ENCODE measurements at places on chromosomes 7 and 10.

DNA sequence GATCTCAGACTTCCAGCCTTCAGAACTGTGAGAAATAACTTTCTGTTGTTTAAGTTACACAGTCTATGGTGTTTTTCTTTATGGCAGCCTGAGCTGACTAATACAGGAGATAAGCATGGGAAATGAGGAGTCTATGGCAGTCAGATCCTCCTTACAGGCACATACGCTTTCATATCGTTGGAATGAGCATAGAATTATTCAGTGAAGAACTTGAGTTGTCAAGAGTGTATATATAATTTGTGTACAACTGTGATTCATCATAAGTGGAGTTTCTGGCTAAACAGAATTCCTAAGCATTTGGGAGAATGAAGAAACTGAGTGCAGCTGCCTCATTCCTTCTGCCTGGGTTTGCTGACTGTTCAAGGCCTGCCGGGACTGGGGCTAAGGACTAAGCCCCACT, 516.7 kb downstream of the ADRA2A start:
- no peak overlapping the region for H3K27ac ChIP-seq
- no peaks in the 10 kb centered on the region for H3K27me3 ChIP-seq
- no peaks in the 10 kb centered on the region for H3K36me3 ChIP-seq
- no peak overlapping the region for H3K4me3 ChIP-seq
- H3K4me1 ChIP-seq = no peaks in the 10 kb centered on the region

- H3K4me3 ChIP-seq = no peak overlapping the region
- no peaks in the 10 kb centered on the region for H3K4me1 ChIP-seq
- no peaks in the 10 kb centered on the region for H3K27me3 ChIP-seq
These were observed 141.9 kb downstream of the MPP7 start for GRCh38 chr10:28160866-28161405.

DNA sequence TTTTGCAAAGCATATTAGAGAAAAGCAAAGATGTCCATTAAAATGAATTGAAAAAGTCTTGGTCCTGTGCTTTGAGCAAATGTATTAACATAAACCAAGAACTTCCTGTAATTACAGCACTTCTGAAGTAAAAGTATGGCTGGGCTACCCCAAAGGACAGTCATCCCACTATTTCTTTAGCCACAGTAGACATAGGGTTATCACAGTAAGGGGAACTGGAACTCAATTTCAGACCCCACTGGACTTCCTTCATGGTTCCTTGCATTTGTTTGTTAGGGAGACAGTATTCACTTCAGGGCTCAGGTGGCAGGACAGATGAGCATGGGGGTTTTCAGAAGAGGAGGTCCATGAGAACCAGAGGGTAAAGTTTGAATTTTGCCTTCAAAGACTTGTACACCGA, 203.1 kb upstream of the PDE1C start:
- no peak overlapping the region for H3K27ac ChIP-seq
- no peaks in the 10 kb centered on the region for H3K27me3 ChIP-seq
- no peaks in the 10 kb centered on the region for H3K36me3 ChIP-seq
- H3K4me1 ChIP-seq = no peaks in the 10 kb centered on the region

DNA sequence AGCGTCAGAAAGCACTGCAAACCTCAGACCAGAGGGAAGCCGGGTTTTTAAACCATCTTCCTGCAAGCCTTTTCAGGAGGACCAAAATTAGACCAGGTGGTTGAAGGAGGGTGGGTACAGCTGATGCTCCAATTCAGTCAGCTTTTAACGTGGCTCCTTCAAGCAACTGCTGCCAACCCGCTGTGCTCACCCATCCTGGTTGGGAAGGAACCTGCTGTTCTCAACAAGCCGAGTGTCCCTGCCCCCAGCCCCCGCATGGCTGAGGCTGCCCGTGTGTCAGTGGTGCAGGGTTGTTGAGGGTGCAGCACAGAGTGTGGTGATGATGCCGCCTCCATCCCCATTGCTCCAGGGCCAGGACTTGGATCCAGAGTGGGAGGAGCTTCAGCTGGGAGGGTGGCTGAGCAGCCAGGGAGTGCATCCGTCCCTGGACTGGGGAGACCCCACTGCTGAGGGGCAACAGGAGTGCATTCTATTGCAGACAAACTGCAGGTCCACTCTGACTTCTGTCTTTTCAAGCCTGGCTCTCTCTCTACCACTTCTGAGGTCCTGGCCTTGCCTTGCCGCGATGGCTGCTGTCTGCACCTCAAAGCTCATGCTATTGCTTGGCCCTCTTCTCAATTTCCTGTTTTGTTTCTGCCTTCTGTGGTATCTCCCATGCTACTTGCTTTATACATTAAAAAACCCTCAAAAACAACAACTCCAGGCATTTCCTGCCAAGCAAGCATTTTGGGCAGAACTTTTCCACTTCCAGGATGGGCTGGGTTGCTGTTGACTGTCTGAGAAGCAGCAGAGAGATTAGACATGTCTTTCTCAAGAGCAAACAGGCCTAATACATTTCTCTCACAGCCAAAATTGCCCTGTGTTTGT, 134.7 kb downstream of the DNAJB6 start:
- H3K4me3 ChIP-seq = no peak overlapping the region
- DNase-seq = no peak
- H3K27ac ChIP-seq = peak overlapping the region; percentile 62

DNA sequence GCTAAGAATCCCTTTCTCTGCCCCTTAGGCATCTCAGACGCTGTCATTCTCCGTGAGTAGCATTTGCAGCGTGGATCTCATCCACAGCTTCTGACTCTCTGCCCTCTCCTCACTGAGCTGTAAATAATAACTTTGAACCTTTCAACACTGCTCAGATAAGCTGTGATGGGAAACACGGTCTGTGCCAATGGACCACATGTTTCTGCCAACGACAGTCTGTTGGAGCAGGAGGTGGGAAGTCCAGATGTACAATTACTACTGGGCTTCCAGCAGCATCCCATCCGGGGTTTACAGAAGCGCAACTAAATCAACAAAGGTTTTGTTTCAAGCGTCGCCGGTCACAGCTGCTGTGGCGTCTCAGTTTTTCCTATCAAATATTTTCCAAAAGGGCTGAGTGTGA, 1110.6 kb downstream of the TYW1 start:
- no peaks in the 10 kb centered on the region for H3K4me1 ChIP-seq
- DNase-seq = no peak
- H3K27ac ChIP-seq = no peak overlapping the region

- H3K4me3 ChIP-seq = no peak overlapping the region
- no peaks in the 10 kb centered on the region for H3K36me3 ChIP-seq
- H3K27me3 ChIP-seq = no peaks in the 10 kb centered on the region
- no peak for DNase-seq
- H3K4me1 ChIP-seq = no peaks in the 10 kb centered on the region
These were observed 98.0 kb upstream of the PDCD4 start for GRCh38 chr10:110773693-110774068.

GRCh38 chr7:154519229-154519628, 467.0 kb downstream of the DPP6 start:
- H3K27ac ChIP-seq = no peak overlapping the region
- no peaks in the 10 kb centered on the region for H3K4me1 ChIP-seq
- no peaks in the 10 kb centered on the region for H3K36me3 ChIP-seq
- H3K27me3 ChIP-seq = no peaks in the 10 kb centered on the region

DNA sequence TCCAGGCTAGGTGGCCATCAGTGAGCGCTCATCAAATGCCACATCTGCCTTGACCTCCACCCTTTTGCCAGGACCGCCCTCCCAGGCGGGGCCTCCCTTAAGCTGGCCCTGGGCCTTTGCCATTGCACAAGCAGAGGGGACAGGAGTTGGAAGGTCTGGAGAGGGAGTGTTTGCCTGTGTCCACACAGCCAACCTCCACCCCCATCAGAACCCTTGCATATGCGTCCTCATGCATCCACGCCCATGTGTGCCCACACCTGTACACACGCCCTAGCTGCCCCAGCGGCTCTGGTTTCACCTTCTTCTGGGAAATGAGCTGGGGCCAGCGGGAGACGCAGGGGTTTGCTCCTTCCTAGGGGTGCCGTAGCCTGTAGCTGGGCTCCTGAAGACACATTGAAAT, 64.0 kb downstream of the NEURL1 start:
- no peak for DNase-seq
- H3K27me3 ChIP-seq = no peaks in the 10 kb centered on the region
- H3K4me3 ChIP-seq = no peak overlapping the region
- no peak overlapping the region for H3K27ac ChIP-seq
- no peaks in the 10 kb centered on the region for H3K4me1 ChIP-seq

DNA sequence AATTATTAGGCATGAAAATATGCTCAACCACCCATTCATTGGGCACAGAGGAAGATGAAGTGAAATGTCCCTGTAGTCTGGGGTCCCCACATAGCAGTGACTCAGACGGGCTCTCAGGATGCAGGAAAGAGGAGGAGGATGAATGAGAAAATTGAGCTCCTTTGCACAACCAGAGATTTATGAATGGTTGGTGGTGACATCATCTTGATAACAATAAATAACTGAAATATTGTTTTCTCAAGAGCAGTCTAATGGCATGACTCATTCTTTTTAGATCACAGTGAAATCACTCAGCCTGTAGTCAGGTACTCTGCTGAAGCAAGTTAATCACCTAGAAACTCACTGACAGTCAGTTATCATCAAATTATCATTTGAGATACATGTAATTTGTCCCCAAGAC, 254.1 kb downstream of the RELN start:
- H3K4me1 ChIP-seq = no peaks in the 10 kb centered on the region
- no peak overlapping the region for H3K27ac ChIP-seq
- no peak for DNase-seq
- no peaks in the 10 kb centered on the region for H3K36me3 ChIP-seq
- H3K4me3 ChIP-seq = no peak overlapping the region

GRCh38 chr10:31187182-31187581, 131.8 kb upstream of the ZEB1 start:
- no peaks in the 10 kb centered on the region for H3K27me3 ChIP-seq
- H3K4me1 ChIP-seq = no peaks in the 10 kb centered on the region
- H3K36me3 ChIP-seq = no peaks in the 10 kb centered on the region
- no peak overlapping the region for H3K4me3 ChIP-seq
- no peak for DNase-seq
- no peak overlapping the region for H3K27ac ChIP-seq

DNA sequence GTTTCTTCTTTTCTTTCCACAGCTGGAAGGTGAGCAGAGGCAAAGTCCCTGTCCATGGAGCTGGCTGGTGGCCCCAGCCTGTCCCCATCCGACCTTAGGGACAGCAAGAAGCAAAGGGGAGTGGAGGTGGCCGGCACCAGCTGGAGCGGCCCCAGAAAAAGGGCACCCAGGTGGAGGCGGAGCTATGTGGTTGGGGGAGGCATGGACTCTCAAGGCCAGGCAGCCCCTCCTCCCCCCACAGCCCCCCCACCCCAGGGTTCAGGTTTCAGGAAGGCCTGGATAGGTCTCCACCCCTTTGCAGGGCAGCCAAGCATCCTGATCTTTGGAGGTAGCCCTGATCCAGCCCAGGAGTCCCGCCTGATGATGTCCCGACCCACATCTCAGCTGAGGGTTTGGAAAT, at the start of gene SSC4D:
TSS of gene SSC4D (minus strand) at position 161 of the 400 bp plus-strand sequence. CDS start 5,258 bp downstream, outside the sequence.
- H3K4me1 ChIP-seq = no peaks in the 10 kb centered on the region
- H3K36me3 ChIP-seq = no peaks in the 10 kb centered on the region
- H3K27me3 ChIP-seq = no peaks in the 10 kb centered on the region
- DNase-seq = no peak
- H3K4me3 ChIP-seq = no peak within 1 kb of the TSS

GRCh38 chr10:35578618-35578956, 26.6 kb upstream of the GJD4 start:
- no peak for DNase-seq
- H3K36me3 ChIP-seq = no peaks in the 10 kb centered on the region
- no peaks in the 10 kb centered on the region for H3K4me1 ChIP-seq
- H3K4me3 ChIP-seq = no peak overlapping the region

- H3K27me3 ChIP-seq = no peaks in the 10 kb centered on the region
- H3K27ac ChIP-seq = no peak overlapping the region
- peaks cover 10% of the 10 kb centered on the region for H3K36me3 ChIP-seq
- H3K4me1 ChIP-seq = peaks cover 15% of the 10 kb centered on the region
These were observed 45.0 kb upstream of the NMT2 start for GRCh38 chr10:15213461-15213861.

GRCh38 chr7:104922182-104923009, 91.6 kb upstream of the KMT2E start:
- no peak overlapping the region for H3K27ac ChIP-seq
- H3K4me3 ChIP-seq = no peak overlapping the region
- no peaks in the 10 kb centered on the region for H3K4me1 ChIP-seq
- no peaks in the 10 kb centered on the region for H3K27me3 ChIP-seq

- H3K36me3 ChIP-seq = no peaks in the 10 kb centered on the region
- no peak overlapping the region for H3K27ac ChIP-seq
- no peaks in the 10 kb centered on the region for H3K4me1 ChIP-seq
- no peaks in the 10 kb centered on the region for H3K27me3 ChIP-seq
- no peak for DNase-seq
These were observed 458.8 kb upstream of the ZMIZ1 start for GRCh38 chr10:78609976-78610375.

DNA sequence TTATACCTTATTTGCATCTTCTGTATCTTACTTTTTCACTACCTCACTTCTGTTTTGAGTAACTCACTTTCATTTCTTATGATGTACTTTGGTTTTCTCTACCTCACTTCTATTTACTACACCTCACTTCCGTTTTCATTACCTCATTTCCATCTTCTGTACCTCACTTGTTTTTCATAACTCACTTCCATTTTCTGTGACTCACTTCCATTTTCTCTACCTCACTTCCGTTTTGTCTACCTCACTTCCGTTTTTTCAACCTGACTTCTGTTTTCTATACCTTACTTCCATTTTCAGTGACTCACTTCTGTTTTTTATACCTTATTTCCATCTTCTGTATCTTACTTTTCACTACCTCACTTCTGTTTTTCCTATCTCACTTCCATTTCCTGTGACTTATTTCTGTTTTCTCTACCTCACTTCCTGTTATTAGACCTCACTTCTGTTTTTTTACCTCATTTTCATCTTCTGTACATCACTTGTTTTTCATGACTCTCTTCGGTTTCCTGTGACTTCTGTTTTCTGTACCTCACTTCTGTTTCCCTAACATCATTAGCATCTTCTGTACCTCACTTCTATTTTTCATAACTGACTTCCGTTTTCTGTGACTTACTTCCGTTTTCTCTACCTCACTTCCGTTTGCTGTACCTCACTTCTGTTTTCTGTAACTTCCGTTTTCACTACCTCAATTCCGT, 493.1 kb upstream of the AKR1E2 start:
- H3K4me3 ChIP-seq = no peak overlapping the region
- H3K27ac ChIP-seq = no peak overlapping the region
- DNase-seq = no peak
- H3K36me3 ChIP-seq = no peaks in the 10 kb centered on the region
- no peaks in the 10 kb centered on the region for H3K27me3 ChIP-seq
